ENCODE measurements at places on chromosomes 3 and 15.

GRCh38 chr3:106082616-106083015 is 213.8 kb upstream of the CBLB start:
- DNase-seq, result no peak

DNA sequence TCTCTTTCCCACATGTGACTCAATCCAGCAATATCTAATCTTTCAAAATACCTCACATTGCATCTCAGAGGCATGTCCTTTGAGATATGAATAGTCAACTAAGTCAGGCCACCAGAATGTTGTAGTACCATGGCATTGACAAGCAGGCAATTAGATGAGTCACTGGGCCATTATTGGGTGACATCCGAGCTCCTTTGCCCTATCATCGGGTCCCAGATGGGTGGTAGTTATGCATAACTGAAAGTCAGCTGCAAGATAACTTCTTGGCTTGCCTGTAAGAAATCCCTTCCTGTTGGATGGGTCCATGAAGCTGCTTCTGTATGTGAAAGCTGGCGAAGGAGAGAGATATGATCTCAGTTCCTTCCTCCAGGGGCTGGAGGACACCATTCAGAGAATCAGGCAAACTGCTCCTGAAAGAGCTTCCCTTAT is 32.8 kb downstream of the ARRDC4 start:
- DNase-seq, result no peak

- no peak for DNase-seq
These were observed 106.6 kb downstream of the LSAMP start for GRCh38 chr3:116338713-116339112.

GRCh38 chr3:13200946-13201345 is 127.7 kb upstream of the IQSEC1 start:
- DNase-seq, result no peak

DNA sequence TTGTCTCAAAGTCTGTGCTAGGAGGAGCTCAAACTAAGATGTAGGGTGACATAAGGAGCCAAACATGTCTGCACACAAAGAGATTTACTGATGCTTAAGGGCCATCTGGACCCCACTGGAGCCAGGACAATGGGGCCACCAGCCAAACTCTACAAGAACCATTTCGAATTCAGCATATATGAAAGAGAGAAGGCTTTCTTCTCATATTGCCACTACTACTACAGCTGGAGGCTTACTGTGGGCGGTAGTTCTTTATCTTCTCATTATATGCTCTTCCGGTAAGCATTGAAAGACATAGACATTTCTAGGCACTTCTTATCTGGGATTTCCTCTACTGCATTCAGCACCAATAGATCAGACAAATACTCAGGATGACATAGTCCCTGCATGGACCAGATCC is 404.4 kb upstream of the PROK2 start:
- DNase-seq, result no peak

DNA sequence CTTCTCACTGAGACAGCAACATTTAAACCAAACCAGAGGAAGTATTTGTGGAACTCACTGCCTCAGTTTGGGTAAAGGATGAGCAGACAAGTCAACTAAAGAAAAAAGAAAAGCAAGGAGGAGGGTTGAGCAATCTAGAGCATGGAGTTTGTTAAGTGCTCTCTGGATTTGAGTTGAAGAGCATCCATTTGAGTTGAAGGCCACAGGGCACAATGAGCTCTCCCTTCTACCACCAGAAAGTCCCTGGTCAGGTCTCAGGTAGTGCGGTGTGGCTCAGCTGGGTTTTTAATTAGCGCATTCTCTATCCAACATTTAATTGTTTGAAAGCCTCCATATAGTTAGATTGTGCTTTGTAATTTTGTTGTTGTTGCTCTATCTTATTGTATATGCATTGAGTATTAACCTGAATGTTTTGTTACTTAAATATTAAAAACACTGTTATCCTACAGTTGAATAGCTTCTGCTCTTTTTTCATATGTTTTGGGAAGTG is 23.3 kb downstream of the CLDN18 start:
- no peak for DNase-seq

DNA sequence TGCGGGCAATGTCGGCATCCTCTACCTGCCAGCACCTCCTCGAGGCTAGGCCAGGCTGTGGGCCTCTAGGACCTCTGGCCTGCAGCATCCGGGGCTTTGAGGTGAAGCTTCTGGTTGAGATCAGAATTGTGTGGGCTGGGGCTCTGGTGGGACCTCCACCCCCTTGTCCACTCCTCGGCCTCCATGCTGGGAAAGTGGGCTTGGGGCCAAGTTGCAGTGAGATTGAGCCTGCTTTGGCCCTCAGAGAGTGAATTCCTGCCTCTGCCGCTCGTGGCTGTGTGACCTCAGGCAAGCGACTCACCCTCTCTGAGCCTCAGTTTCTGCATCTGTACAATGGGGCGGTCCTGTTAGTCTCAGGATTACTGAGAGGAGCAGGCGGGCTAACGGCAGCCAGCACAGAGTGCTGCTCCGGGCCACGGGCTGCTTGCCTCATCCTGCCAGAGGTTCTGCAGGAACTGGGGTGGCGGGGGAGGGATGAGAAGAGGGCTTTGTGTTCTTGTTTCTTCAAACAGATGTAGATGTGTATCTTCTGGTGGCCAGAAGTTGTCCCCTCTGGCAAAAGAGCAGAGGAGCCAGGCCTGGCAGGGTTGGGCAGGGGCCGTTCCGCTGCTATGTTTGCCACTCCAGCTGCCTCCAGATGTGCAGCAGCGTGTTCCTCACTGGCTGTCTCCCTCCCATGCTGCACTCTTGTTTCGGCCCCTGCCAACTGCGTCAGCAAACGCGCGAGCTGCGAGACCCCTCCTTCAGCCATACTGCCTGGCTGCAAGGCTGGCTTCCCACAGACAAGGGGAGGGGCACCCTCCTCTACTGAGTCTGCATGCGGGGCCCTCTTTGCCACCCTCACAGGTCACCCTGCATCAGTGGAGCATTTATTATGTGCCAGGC is 33.7 kb downstream of the FBLN2 start:
- no peak for DNase-seq

DNA sequence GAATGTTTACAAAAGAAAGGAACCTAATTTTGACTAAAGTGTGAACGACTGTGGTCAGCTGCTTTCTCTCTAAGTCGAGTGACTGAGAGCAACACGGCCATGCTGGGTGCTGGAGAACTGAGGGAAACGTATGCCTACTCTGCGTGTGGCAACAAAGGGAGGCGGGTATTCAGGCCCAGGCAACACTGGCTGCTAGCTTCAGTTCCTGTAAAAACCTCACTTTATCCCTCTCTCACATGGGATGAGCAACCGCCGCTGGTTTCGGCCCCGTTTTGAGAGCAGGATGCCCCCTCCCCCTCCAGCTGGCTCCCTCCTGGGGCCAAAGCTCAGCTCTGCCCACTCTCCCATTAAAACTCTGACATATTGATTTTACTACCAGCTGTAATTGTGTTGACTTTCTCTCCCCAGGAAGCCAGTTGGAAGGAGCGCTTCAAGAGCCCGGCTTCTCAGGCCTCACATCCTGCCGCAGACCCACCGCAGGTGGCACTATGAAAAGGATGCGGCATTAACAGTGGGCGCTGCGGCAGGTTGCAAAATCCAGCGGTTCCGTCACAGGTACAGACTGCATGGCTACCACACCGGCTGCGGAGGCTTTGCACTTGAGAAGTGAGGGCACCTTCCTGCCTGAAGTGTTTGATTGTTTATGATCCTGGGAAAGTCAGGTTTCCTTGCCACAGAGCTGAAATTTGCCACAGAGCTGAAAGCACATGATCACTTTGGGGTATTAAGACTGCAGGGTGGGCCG is 12.7 kb downstream of the PLXND1 start:
- DNase-seq, result peak; percentile 32

DNA sequence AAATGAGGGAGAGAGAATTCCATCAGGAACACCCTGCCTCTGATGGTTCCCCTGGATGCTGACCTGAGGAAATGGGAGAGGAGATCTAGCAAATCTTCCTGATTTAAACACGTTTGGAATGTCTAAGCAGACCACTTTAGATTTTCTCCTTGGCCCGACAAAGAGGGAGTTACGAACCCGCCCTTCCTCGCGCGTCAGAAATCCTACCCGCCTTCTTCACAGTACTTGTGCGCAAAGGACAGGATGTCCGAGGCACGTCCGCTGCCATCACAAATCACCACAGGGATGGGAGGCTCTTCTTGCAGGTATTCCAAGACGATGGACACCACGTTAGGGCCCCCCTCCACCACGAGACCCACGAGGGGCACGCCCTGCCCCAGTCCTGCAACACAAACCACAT is 38.6 kb downstream of the TRPM1 start:
- no peak for DNase-seq

GRCh38 chr3:137709011-137709601 is 55.0 kb upstream of the SOX14 start:
- DNase-seq, result no peak

DNA sequence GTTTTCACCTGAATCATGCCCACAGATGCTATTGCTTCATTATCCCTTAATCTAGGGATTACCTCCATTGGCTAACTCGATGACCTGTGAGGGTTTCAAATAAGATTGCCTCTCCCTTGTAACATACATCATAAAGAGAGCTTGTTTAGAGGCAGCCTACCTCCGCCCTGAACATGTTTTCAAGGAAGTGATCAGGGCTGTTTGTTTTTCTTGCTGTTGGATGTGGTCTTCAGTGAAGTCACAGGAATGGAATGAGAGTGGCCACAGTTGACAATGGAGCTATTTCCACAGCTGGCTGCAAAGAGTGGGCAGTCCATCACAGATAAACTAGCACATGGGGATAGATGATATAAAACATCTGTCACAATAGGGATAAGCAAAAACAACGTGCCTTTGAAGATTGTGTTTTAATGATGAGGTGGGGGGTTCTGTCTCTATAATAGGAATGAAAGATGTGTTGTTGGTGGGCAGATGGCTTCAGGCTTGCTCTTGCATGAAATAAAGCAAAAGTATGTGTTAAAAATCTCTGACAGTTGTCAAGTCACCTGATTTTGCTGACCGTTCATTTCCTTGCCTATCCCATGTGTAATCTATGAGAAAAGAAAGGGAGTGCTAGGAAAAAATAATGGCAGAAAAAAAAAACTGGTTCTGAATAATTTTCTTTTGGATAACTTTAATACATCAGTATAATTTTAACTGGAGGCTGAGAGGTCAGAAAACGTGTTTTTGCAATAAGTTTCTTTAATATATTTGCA is 642.3 kb downstream of the RBMS3 start:
- DNase-seq, result no peak

DNA sequence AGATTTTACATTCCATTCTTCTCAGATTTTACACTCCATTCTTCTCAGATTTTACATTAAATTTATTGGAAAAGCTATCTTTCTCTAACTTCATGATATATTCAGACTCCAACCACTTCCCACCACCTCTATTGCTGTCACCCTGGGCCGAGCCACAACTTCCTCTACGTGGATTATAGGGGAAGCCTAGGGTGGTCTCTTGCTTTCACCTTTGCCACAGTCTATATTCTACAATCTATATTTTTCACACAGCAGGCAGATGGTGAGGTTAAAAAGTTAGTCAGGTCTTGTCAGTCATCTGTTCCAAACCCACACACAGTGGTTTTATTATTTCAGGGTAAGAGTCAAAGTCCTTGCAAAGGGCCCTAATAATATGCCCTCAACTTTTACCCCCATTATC is 370.8 kb upstream of the SUCLG2 start:
- no peak for DNase-seq

- DNase-seq, result no peak
These were observed 16.4 kb upstream of the SKIC8 start for GRCh38 chr15:78315686-78316282.

DNA sequence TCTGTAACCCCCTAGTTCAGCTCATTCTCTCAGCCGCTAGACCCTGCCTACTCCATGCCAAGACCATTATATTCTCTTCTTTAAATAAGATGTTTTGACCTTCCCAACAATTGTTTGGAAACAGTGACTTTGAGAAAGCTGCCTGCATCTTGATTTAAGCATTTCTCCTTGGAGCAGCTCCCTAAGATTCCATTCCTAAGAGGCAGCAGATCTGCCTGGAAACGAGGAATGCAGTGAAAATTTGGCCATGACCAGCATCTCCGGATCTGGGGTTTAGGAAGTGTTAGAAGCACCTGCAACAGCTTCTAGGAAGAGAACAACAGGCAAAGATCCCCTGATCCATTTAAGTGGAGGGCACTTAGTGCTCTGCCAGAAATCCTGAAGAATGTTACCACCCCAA is 235.7 kb downstream of the NTRK3 start:
- DNase-seq, result no peak

DNA sequence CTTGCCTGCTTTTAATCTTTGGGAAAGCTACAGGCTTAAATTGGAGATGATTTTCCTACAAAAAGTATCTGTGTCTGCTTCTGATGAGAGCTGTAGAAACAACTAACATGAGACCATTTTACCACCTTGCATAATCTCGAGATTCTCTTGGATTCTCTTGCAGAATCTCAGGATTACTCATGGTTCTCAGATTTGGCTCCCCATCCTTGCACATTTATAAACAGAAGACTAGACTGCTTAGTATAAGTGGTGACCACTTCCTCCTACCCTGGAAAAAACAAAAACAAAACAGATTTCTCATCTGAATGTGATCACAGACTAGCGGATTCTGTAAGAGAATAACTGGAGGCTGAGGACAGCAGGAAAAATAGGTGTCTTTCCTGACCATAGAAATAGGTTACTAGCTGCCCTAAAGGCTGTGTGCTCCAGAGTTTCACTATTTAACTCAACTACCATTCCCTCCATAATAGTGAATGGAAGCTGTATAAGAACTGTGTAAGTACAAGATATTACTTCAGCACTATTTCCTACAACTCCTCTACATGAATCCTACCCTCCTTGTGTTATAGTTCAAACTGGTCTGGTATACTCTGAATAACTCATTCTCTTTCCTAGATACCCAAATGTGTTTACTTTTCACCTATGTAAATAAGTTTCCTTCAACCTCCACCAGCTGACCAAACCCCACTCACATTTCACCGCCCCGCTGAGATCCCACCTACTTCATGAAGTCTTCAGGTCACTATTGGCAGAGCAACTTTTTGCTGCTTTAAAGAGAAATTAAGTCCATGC is 122.2 kb upstream of the C2CD4B start:
- no peak for DNase-seq

- DNase-seq, result no peak
These were observed 80.5 kb upstream of the CDIN1 start for GRCh38 chr15:36498916-36499315.

GRCh38 chr15:96183514-96183850 is 147.0 kb upstream of the NR2F2 start:
- no peak for DNase-seq

GRCh38 chr3:4994144-4994730 is 15.0 kb downstream of the BHLHE40 start:
- DNase-seq, result peak; percentile 55

GRCh38 chr3:188209740-188210139 is 55.8 kb downstream of the LPP start:
- DNase-seq, result no peak

DNA sequence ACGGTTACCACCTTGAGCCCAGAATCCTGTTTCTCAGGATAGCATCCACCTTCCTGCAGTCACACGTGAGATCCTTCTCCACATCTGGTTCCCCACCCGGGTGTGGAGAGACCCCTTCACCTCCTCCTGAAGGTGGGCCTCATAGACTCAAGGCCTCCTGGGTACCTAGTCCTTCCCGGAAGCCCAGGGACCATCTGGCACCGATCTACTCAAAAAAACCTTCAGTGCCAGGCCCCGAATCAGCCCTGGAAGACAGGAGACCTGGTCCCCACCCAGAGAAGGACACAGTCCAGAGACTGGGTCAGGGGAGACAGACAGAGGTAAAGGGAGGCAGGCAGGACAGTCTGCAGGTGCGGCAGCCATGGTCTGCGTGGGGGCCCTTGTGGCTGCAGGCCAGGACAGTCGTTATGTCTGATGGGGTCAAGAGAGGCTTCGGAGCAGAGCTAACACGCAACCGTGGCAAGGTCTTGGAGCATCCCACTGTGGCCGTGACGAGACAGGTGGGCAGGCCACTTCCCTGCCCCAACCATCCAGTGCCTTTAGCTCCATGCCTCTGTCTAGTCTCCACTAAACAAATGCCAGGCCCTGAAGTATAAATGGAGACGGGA is 112.2 kb upstream of the ABHD17C start:
- DNase-seq, result no peak
